Activated CD4-positive, alpha-beta T cell treated with anti-CD3 and anti-CD28 coated beads, Interleukin-10, Interleukin-2, amounts not matched to agents 100 ng/mL and 50 ng/mL, durations not matched to agents 16 hours and 8 hours (primary cell): ENCODE measurements at places on chromosomes 1 and 21.

DNA sequence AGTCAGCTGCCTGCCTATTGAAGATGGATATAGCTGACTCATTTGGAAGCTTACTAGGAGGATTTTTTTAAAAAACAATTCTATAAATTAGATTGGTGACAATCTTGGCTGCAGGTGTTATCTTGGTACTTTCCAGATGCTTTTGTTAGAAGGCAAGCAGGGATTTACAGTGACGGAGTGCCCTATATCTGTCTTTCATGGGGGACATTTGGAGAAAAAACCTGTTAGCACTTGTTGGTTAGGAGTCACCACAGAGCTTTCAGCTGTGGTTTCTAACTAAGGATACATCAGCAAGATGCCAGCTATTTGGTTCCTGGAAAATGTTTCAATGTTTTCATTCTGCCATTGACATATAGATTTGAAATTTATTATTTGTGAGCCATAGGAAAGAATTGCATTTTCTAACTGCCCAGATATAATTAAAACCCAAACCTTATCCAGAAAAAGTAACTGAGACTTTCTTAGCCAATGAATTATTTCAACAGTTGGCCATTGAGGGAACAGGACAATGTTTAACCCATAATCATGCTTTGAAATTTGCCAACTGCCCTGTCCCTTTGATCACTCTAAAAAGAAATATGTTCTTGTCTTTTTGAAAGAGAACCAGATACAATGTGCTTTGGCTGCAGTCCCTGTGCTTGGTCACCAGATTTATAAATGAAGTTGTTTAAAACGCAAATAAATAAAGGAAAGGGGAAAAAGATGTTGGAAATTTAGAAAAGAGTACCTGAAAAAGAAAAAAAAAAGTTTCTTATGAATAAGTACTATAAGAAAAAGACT is 761.0 kb upstream of the CXADR start:
- DNase-seq, result no peak

GRCh38 chr1:3105167-3105863 is 36.3 kb downstream of the PRDM16 start:
- no peak for DNase-seq

DNA sequence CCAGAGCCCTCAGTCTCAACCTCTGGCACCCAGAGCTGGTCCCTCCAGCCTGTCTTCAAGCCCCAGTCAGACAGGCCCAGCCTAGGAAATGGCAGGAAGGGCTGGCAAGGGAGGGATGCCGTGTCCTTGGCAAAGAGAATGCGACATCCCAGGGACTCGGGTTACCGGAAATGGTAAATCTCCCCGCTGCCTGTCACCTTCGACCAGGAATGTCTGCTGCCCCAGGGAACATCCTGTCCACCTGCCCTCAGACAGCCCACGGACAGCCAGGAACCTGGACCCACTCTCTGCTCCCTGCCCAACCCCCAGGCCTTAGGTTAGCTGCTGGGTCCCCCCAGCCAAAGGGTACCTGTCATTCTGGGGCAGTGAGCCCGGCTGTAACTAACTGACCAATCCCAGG is 23.9 kb downstream of the HSPG2 start:
- DNase-seq, result no peak

GRCh38 chr1:163257763-163258162 is 55.0 kb upstream of the RGS5 start:
- DNase-seq, result no peak

- peak; percentile 61 for DNase-seq
Measured at GRCh38 chr1:110214454-110215404, 4.6 kb downstream of the KCNC4 start.

DNA sequence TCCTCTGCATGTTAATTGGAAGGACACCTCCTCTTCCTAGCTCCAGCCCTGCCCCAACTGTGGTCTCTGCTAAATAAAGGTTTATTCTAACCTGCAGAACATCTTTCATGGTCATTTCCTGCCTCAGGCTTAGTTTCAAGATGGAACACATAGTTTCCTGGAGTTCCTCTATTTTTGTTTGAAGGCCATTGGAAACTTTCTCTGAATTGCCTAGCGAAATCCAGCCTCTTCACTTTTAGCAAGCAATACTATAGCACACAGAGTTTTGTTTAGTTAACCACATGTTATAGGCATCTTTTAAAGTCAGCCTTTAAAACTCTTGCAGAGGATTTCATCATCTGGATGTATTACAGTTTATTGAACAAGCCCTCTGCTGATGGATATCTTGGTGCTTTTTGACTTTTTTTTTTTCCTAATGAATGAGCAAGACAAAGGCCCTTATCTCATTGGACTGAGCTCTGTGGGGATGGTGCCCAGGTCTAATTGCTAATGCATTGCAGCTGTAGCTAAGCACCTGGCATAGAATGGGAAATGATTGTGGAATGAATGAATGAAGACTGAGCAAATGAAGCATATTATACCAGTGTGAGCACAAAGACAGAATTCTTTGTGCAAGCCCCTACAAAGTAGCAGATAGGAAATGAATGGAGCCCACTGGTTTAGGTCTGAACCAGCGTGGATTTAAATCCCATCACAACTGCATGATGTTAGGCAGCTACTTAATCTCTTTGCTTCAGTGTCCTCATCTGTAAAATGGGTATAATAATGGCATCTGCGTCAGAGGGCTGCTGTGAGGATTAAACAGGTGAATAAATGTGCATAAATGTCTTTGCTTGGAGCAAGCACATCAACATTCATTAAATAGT is 641 bp upstream of the CFAP107 start:
- no peak for DNase-seq

- no peak for DNase-seq
Measured at GRCh38 chr1:178639326-178639725, 85.7 kb upstream of the RALGPS2 start.

DNA sequence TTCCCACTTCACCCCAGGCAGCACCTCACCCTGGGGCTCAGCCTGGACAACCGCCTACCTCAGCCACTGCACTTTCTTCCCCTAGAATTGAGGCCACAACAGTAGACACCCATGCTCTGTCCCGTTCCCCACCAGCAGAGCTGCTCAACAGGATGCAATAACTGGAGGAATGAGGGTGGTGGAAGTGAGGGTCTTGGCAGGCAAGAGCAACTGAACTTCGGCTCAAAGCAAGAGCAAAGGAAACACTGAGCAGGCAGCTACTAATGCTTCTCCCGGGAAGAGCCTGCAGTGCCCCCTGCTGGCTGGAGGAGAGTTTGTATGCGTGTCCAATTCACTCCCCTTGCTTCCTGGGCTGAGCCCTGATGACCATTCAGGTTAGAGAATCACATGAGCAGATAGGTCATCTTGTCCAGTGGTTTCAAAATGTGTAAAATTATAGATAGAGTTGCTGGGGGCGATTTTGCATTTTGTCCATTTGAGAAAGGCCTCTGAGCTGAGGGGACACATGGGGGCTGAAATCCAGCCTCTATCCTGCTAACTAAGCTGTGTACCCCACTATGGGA is 13.9 kb downstream of the NT5C1A start:
- peak; percentile 85 for DNase-seq

- no peak for DNase-seq
Measured at GRCh38 chr1:153350321-153350957, 1.8 kb upstream of the PGLYRP4 start.

GRCh38 chr21:37292941-37293340 is 25.8 kb upstream of the VPS26C start:
- no peak for DNase-seq

GRCh38 chr1:43747736-43748135 is 40.4 kb downstream of the ST3GAL3 start:
- no peak for DNase-seq

- no peak for DNase-seq
Measured at GRCh38 chr1:117546467-117546866, 59.4 kb upstream of the TENT5C start.

DNA sequence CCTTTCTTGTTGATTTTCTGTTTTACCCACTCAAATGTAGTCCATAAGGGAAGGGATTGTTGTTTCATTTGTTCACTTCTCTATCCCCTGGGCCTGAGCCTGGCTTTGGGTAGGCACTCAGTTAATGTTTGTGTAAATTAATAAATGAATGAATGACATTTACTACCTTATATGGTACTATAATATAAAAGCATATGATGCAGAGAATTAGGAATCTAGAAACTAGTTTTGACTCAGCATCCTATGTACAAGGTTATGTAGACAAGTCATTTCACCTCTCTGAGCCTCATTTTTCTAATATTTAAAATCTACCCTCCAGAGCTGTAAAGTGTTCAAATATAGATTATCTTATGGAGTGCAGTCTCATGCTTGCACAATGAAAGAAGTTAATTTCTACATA is 68.9 kb upstream of the S1PR1 start:
- peak; percentile 75 for DNase-seq

DNA sequence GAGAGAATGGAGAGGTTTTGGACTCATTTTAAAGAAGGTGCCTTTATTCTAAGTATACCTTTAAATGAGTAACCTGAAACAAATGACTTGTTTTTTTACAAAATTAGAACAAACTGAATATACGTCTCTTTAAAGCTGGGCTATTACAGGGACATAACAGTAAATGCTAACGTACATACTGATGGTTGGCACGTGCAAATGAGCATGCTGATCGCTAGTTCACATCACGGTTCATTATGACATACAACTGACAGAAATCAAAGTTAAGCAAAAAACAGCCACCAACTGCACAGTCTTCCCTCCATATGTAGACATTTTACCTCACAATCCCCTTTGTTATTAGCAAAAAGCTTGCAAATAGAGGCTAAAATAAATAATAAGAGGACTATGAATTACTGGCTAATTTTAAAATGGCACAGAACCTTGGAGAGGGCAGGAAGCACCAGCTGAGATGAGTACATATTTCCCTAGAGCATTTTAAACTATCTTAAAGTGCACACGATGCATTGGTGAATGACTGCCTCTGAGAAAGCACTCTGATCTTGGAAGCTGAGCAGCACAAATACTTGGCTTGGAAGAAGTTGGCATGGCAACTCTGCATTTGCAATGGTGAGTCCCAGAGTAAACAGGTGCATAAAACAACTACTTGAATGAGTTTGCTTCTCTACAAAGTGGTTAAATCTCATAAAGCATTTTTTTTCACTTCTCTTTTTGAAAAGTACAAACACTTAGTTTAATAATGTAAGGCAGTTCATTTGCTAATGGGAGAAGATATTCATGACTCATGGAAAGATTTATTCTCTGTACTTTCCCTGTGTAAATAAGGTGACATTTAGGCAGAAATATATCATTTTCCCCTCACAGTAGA is 204.7 kb downstream of the LHX8 start:
- no peak for DNase-seq

DNA sequence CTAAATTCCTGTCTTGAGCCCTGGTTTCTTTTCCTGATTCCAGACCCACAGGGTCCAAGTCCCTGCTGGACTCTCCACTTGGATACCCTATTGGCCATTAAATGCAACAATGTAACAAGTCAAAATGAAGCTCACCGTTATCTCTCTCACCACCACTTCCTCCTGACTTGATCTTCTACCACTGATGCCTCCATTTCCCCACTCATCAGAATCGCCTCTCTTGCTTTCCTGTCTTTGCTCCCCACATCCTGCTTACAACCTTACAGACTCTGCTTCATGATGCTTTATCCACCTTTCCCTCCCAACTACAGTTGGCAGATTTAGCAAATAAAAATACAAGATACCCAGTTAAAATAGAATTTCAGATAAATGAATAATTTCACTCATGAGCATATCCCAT is 343.8 kb downstream of the KCNH1 start:
- no peak for DNase-seq

DNA sequence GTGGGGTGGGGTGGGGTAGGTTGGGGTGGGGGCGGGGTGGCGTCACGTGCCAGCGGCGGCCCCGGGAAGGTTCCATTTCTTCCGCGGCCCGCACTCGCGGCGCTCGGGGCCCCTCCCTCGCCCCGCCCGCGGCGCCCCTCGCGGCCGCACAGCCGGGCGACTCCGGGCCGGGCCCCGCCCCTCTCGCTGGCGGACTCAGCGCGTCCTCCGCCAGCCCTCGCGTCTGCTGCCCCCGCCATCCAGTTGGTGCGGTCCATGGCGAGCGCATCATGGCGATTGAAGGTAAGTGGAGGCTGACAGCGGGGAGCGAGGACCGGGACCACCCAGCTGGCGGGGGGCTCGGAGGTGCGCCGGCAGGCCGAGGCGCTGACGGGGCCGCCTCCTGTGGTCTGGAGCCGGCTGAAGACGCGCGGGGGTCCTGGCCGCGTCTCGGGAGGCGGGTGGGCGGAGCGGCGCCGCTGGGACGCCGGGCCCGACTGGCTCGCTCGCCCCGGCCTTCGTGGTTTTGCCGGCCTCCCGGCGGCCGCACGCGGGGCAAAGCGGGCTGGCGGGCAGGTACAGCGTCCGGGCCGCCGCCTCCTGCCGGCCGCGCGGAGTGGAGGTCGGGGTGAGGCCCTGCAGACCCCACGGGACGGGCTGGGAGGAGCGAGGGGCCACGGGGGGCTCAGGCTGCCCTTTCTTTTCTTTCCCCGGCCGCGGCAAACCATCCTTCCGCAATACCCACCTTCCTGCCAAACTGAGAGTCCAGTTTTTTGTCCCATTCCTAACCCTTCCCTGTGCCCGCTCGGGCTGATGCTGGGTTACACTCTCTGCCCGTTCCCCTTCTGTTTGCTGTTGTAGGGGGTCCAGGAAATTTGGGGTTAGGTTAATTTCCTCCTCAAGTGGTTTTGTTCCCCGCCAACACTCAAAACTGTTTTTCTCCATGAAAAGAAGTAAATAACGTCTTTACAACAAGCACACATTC is at the start of gene SYT14:
TSS of gene SYT14 (plus strand) at position 222 of the 964 bp plus-strand sequence. CDS start at position 270, 48 bp downstream.
- DNase-seq, result no peak

GRCh38 chr21:35855484-35855883 is 204.8 kb downstream of the SETD4 start:
- DNase-seq, result no peak

GRCh38 chr1:168190403-168190802 is 11.6 kb downstream of the TIPRL start:
- DNase-seq, result no peak

GRCh38 chr1:206518206-206518605 is 10.9 kb downstream of the RASSF5 start:
- DNase-seq, result no peak

DNA sequence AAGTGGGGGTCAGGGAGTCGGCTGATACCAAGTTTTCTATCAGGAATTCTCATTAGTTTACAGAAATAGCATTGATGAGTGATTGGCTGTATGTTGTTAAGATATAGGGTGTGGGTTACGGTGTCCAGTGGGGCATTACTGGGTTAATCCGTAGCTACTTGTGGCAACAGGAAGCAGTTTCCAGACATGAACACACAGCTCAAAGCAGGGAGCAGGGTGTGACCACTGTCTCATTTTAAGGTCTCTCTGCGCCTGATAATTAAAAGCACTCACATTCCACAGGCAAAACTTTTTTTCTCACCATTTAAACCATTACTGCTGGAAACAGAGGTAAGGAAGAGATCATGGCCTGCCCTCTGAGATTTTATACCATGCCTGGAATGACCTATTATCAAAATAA is 114.9 kb downstream of the SIK1 start:
- no peak for DNase-seq

DNA sequence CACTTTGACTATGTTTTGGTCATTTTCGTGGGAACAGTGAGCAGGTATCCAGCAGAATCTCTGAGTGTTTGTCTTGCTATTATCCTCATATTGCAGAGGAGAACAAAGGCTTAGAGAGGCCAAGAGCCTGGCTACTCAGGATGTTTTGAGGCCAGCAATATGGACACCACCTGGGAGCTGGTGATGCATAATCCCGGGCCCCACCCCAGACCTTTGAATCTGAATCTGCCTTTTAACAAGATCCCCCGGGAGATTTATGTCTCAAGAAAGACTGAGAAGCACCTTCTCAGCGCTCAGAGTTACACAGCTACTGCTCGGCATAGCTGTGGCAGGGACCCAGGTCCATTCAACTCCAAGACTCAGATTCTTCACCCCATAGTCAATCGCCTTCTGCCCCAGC is 72.8 kb downstream of the PTPRU start:
- DNase-seq, result no peak

- DNase-seq, result no peak
Measured at GRCh38 chr1:26351590-26352337, 2.2 kb downstream of the CRYBG2 start.

GRCh38 chr1:167489571-167490340 is 28.6 kb downstream of the CD247 start:
- no peak for DNase-seq
